NCI-H146 (cell line): ENCODE measurements at places on chromosomes 16 and 17.

GRCh38 chr16:5381481-5381880 lies 283.9 kb upstream of the EEF2KMT start:
- no peak for DNase-seq

DNA sequence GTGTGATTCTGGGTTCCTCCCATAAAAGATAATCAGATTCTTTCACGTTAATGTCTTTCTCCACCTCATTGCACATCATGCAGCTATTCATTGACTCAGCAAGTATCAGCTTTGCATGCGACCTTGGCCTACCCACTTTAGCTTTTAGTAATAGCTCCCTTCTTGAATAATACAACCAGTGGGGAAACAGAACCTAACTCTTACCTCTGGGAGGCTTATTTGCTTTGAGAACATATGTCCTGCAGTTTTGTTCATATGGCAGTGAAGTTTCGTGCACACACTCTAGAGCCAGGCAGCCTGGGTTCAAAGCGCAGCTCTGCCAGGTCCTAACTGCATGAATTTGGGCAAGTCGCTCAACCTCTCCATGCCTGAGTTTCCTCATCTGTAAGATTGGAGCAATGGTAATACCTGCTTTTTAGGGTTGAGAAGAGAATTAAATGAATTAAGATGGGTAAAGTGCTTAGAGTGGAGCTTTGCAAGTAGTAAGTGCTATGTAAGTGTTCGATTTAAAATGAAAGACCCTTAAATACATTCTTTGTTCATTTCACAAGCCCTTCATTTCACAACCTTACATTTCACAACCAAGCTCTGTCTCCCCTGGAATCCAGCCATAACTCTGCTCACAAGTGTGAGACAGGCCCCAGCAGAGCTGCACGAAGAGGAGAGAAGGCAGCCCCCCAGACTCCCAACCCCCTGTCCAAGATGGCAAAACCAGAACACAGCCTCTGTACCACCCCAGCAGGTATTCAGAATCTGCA lies 29.3 kb downstream of the MAPT start:
- DNase-seq: no peak

GRCh38 chr17:69764146-69764545 lies 310.9 kb upstream of the KCNJ16 start:
- DNase-seq: no peak

DNA sequence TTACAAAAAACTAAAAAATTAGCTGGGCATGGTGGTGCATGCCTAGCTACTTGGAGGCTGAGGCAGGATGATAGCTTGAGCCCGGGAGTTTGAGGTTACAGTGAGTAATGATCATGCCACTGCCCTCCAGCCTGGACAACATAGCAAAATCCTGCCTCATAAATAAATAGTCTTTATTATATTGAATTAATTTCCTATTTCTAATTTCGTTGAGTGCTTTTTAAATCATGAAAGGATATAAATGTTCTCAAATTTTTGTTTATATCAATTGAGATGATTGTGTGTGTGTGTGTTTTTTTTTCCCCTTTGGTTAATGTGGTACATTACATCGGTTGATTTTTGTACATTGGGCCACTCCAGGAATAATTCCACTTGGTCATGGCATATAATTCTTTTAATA lies 32.0 kb upstream of the AQP8 start:
- no peak for DNase-seq

DNA sequence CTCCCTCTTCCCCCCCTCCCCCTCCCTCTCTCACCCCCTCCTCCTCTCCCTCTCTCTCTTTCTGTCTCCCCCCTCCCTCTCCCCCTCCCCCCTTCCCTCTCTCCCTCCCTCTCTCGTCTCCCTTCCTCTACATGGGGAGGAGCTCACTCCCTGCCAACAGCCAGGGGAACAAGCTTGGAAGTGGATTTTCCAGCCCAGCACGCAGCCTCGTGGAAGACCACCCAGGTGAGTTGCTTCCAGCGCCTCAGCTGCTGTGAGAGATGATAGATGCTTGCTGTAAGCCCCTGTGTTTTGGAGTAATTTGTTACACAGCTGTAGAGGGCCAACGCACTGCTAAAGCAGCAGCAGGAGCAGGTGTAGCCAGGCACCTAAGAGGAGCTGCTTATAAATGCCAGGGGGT lies 20.8 kb downstream of the ACTG1 start:
- no peak for DNase-seq
